ENCODE measurements at places on chromosomes 13 and 19. TPM values are rescaled to one million over a fixed set of nuclear protein-coding genes. Genes with fewer than 3 reads are reported as not detected.

- H3K4me1 ChIP-seq = peaks cover 3% of the 10 kb centered on the region
- H3K4me3 ChIP-seq = no peak overlapping the region
- no peak for DNase-seq
- H3K27me3 ChIP-seq = peaks cover 4% of the 10 kb centered on the region
- no peak overlapping the region for H3K27ac ChIP-seq
- H3K36me3 ChIP-seq = peaks cover 43% of the 10 kb centered on the region
Observed at GRCh38 chr19:616747-617526, 16.4 kb downstream of the POLRMT start.

The ERICH4 gene
- not detected for total RNA-seq

DNA sequence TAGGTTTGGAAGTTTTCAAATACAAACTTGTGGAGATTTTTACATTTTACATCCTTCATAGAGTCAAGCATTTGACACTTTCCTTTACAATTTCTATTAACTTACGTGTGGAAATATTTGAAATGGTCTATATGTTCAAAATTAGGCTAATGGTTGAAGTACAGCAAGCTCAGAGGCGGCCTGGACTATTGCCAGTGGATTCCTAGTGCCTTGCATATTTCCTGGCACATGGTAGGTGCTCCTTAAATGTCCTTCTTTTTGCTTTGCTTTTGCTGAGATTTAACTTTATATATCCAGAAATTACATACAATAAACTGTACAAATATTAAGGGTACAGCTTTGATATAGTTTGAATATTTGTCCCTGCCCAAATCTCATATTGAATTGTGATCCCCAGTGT, 93.9 kb downstream of the UBL3 start:
- H3K4me1 ChIP-seq = no peaks in the 10 kb centered on the region
- no peak overlapping the region for H3K27ac ChIP-seq
- H3K4me3 ChIP-seq = no peak overlapping the region
- no peaks in the 10 kb centered on the region for H3K36me3 ChIP-seq

The ONECUT3 gene
- total RNA-seq = not detected

The NLRP8 gene
- not detected for total RNA-seq
